ENCODE measurements at places on chromosomes 7 and 10. TPM values are rescaled to one million over a fixed set of nuclear protein-coding genes. Genes with fewer than 3 reads are reported as not detected.

The LDB1 gene
- 62.2 TPM for total RNA-seq

The ARHGAP22 gene
- 45.6 TPM for total RNA-seq

The PILRA gene
- 0.36 TPM for total RNA-seq

- H3K4me3 ChIP-seq, result peak overlapping the region; percentile 11
- H3K4me1 ChIP-seq, result peaks cover 13% of the 10 kb centered on the region
- H3K27ac ChIP-seq, result peak overlapping the region; percentile 72
- peaks cover 33% of the 10 kb centered on the region for H3K36me3 ChIP-seq
- DNase-seq, result peak; percentile 92
- no peaks in the 10 kb centered on the region for H3K27me3 ChIP-seq
These were observed 73.8 kb downstream of the CUL1 start for GRCh38 chr7:148772297-148773089.

DNA sequence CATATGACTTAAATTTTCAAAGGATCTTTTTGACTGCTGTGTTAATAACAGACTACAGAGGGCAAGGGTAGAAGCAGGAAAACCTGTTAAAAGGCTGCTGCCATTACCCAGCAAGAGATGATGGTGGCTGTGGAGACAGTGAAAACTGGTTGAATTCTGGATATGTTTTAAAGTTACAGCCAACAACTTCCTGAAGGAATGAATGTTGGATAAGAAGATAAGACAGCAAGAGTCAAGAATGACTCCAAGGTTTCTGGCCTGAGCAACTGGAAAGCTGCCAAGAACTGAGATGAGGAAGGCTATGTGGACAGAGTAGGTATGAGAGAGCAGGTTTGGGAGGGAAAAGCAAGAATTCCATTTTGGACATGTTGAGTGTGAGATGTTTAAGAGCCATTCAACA, 19.1 kb downstream of the CNOT4 start:
- H3K27ac ChIP-seq, result no peak overlapping the region
- no peak for DNase-seq
- no peaks in the 10 kb centered on the region for H3K36me3 ChIP-seq
